ENCODE measurements at places on chromosomes 16 and 17.

- DNase-seq = peak; percentile 79
Observed at GRCh38 chr17:41738077-41738800, 3.8 kb upstream of the HAP1 start.

GRCh38 chr17:82435601-82436583 is 14.7 kb downstream of the CYBC1 start:
- DNase-seq = no peak

- DNase-seq = no peak
Observed at GRCh38 chr16:72210555-72210954, 38.6 kb upstream of the PMFBP1 start.

DNA sequence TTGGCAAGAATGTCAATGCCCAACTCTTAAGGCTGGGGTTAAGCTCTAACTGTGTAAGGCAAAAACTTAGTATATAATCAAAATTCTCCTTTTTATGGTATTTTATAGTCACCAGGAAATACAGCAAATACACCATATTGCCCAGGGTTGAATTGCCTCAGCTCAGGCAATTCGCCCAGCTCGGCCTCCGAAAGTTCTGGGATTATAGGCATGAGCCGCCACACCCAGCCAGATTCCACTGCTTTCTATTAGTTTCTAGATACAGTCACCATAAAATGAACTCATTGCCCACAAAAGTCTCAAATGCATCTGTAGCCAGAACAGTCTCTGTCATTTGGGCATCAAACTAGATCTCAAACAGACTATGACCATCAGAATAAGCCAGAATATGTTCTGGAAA is 238.7 kb upstream of the TOX3 start:
- no peak for DNase-seq

GRCh38 chr17:17149520-17150447 is 56.3 kb downstream of the PLD6 start:
- no peak for DNase-seq

- DNase-seq = no peak
Observed at GRCh38 chr17:4719684-4720221, 9.3 kb downstream of the ARRB2 start.

- DNase-seq = no peak
Observed at GRCh38 chr17:68085771-68086381, 50.3 kb downstream of the KPNA2 start.

DNA sequence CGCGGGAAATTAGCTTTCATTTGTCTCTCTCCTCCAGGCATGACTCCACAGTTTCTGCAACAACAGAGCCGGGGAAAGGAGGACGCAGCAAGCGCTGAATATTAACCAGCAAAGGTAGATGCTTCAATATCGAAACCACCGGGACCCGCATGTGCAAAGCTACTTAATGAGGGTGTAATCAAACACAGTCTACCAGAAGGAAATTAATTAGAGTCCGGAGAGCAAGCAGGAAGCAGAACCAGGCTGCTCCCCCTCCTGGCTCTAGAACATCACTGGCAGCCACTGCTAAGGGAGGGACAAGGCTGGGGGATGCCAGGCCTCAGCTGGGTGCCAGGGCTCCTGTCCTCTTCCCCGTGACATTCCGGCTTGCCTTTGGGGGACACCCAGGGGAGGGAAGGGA is 21.7 kb downstream of the LRRC75A start:
- no peak for DNase-seq

- DNase-seq = no peak
Observed at GRCh38 chr17:8482546-8482945, 46.9 kb downstream of the NDEL1 start.

DNA sequence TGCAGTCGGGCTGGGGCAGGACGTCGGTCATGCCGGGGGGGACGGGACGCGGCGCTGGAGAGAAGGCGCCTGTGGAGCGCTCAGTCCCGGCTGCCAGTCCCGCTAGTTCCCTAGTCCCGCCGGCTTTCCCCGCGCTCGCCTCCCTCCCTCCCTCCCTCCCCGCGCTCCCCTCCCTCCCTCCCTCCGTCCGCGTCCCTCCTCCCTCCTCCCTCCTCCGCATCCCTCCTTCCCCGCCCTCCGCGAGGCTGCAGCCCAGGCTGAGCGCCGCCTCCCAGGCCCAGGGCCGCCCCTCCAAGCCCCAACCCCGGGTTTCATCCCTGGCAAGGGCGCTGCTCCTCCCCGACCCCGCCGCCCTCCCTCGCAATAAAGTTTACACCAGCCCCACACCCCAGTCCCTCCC is 34.8 kb downstream of the TIMM22 start:
- no peak for DNase-seq

DNA sequence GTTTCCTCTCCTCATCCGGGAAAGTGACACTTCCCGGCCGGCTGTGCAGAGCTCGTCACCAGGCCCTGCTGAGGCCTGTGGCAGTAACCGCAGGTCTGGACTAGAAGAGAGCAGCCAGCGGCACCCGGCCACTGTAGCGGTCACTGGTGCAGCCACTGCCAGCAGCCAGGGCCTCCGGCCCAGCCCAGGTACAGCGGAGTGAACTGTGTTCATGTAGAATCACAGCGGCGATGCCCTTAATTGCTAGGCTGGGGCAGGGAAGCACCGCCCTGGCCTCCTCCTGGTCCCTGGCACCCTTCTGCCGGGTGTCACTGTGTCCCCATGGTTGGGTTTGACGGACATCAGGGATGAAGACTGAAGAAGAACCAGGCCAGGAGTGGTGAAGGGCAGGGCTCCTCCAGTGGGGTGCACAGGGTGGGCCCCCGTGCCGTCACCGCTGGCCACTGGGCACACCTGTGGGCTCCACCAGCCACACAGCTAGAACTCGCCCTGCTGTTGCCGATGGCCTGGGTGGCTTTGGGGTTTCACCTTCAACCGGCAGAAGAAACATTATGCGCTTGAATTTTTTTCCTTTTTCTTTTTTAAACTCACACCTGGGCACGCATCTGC is 165.2 kb upstream of the CHMP6 start:
- DNase-seq = no peak

DNA sequence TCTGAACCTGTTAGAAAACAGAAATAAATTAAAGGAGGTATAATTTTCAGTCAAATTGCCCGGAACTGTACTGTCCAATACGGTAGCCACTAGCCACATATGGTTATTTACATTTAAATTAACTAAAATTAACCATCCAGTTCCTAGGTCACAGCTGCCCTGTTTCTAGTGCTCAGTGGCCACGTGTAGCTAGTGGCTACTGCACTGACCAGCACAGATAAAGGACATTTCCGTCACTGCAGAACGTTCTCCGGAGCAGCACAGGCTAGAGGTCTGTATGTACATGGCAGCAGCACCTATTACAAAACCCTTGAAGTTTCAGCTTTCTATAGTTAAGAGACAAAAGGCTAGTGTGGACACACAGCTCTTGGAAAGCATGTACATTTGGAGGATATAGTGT is 33.7 kb downstream of the CPSF4L start:
- DNase-seq = no peak

DNA sequence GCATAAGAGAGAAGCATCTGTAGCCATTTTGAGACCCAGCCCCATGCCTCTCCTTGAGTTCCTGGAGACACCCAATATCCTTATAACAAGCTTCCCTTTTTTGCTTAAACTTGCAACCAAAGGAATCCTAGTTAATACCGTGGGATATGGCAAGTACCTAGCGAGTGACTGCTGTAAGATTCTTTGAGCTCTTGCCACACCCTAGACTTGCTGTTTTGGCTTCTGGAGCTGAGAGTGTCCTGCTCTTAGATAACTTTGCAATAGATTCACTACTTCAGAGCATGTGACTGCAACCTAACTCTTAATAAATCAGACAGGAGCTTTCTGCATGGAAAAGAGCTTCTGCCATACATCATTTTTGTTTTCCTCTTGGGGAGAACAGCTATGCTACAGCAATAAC is 58.3 kb downstream of the AKAP1 start:
- no peak for DNase-seq
